Endodermal cell (in vitro differentiated cells): ENCODE measurements at places on chromosomes 7 and 10.

DNA sequence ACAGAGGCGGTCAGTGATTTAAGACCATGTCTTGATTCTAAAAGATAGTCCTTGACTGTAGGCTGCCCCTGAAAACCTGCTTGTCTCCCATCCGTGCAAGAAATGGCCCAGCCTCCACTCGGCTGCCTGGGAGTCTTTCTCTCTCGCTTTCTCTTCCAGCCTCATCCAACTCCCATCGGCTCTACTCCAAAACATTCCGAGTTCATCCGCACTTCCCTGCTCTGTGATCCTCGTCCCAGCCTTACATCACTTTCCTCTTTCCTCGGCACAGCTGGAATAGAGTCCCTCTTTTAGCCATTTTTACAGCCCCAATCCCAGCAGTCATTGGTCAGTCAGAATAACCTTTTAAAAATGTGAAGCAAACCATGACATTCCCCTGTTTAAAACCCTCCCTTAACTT, 135.1 kb downstream of the TAX1BP1 start:
- DNase-seq: no peak

GRCh38 chr7:72924386-72924732, 536 bp upstream of the POM121 start:
- no peak for DNase-seq

GRCh38 chr7:99644431-99644830, 27.7 kb downstream of the ZSCAN25 start:
- no peak for DNase-seq

- no peak for DNase-seq
Observed at GRCh38 chr10:73650537-73651331, 5.1 kb downstream of the SYNPO2L start.
